Thyroid gland (tissue), 4 donors: ENCODE measurements at places on chromosomes 12 and 14. TPM values are rescaled to one million over a fixed set of nuclear protein-coding genes. Genes with fewer than 3 reads are reported as not detected.

The TPH2 gene
- total RNA-seq: not detected

The CLEC1B gene
- not detected for total RNA-seq

The MARCHF9 gene
- 19.0 TPM for total RNA-seq

The CHGA gene
- total RNA-seq: 2.4 TPM

The LRFN5 gene
- 4.6 TPM for total RNA-seq

The AMHR2 gene
- not detected for total RNA-seq

The B4GALNT1 gene
- 2.7 TPM for total RNA-seq

The TC2N gene
- total RNA-seq: 57.5 TPM

The LPAR5 gene
- total RNA-seq: 4.6 TPM

The FLVCR2 gene
- 6.6 TPM for total RNA-seq

The SDR9C7 gene
- not detected for total RNA-seq

The GON7 gene
- 19.9 TPM for total RNA-seq

The ZC2HC1C gene
- total RNA-seq: 8.3 TPM

The SLC5A8 gene
- total RNA-seq: 114 TPM

The PPP1R36 gene
- total RNA-seq: 0.67 TPM

The FGD6 gene
- 33.7 TPM for total RNA-seq

The NTF3 gene
- not detected for total RNA-seq

The ACSM4 gene
- total RNA-seq: not detected

The RPL10L gene
- total RNA-seq: not detected

The NINJ2 gene
- total RNA-seq: 2.9 TPM

The ARPC3 gene
- total RNA-seq: 169 TPM

The INHBC gene
- not detected for total RNA-seq

The ACRBP gene
- total RNA-seq: 8.9 TPM

The KLRD1 gene
- total RNA-seq: 3.8 TPM

The ENDOU gene
- 1.9 TPM for total RNA-seq

The ACOT2 gene
- 45.7 TPM for total RNA-seq

The RD3L gene
- not detected for total RNA-seq

The FIGNL2 gene
- total RNA-seq: 0.45 TPM

The CFAP73 gene
- total RNA-seq: not detected

The APOLD1 gene
- total RNA-seq: 42.3 TPM

The CDKN1B gene
- 77.3 TPM for total RNA-seq

The NYNRIN gene
- total RNA-seq: 19.9 TPM

The CIROP gene
- not detected for total RNA-seq

The ADAM20 gene
- total RNA-seq: 2.1 TPM

The ATP5MC2 gene
- total RNA-seq: 252 TPM

The KCNA1 gene
- total RNA-seq: 0.27 TPM

The GPR162 gene
- 1.1 TPM for total RNA-seq

The IL31 gene
- not detected for total RNA-seq

The YY1 gene
- 67.4 TPM for total RNA-seq

The VASH1 gene
- total RNA-seq: 5.0 TPM

The SPIC gene
- total RNA-seq: not detected

The FAR2 gene
- total RNA-seq: 3.3 TPM

The PLEKHH1 gene
- 239 TPM for total RNA-seq

The RAN gene
- 151 TPM for total RNA-seq

The ANKS1B gene
- total RNA-seq: 60.7 TPM

The PIK3C2G gene
- 0.10 TPM for total RNA-seq
